ENCODE measurements at places on chromosomes 3 and 15.

DNA sequence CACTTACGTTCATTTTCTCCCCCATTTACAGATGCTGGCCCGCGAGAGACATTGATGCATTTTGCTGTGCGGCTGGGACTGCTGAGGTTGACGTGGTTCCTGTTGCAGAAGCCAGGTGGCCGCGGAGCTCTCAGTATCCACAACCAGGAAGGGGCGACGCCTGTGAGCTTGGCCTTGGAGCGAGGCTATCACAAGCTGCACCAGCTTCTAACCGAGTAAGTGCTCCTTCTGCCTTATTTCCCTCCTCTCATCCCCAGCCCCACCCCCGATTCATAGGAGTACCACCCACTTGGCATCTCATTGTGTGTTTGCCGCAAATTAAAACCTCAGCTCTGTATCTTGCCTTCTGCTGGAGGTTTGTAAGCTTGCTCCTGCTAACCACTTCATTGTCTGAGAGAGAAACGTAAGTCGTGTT, 163.3 kb downstream of the AKAP13 start:
- no peak for DNase-seq
- H3K27me3 ChIP-seq, result no peaks in the 10 kb centered on the region
- H3K27ac ChIP-seq, result peak overlapping the region; percentile 83
- peaks cover 65% of the 10 kb centered on the region for H3K4me1 ChIP-seq
- H3K36me3 ChIP-seq, result no peaks in the 10 kb centered on the region

DNA sequence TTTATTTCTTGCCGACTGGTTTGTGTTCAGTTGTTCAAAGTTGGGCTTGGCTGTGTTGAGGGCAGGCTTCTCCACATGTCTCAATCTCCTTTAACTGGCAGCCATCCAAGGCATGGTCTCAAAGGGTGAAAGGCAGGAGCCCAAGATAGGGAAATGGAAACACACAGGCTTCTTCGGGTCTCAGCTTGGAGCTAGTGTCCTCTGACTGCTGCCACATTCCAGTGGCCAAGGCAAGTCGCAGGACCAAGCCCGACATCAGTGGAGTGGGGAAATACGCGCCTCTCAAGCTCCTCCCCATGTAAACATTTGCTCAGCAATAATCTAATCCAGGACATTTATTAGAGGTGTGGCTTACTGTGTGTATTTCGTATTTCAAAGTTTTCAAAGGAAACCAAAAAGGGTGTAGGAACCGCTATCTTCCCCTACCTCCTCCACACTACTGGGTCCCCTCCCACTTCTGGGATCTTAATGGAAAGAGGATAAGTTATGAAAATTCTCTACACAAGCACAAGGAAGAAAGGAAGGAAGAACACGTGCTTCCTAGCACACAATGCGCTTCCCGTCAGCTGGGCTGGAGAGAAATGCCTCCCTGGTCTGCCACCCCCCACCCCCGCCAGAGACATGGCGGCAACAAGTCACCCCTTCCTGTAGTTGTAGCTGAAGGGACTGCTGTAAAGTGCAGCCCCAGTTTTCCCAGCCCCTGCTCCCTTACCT, 181.7 kb downstream of the FAM43A start:
- H3K4me1 ChIP-seq, result peaks cover 21% of the 10 kb centered on the region
- no peaks in the 10 kb centered on the region for H3K27me3 ChIP-seq
- no peaks in the 10 kb centered on the region for H3K36me3 ChIP-seq
- no peak for DNase-seq

GRCh38 chr15:58934114-58934447, 602 bp upstream of the SLTM start:
- peak overlapping the region; percentile 96 for H3K27ac ChIP-seq
- peaks cover under 1% of the 10 kb centered on the region for H3K36me3 ChIP-seq
- H3K27me3 ChIP-seq, result no peaks in the 10 kb centered on the region
- H3K4me1 ChIP-seq, result peaks cover 10% of the 10 kb centered on the region

- no peak overlapping the region for H3K27ac ChIP-seq
- no peak for DNase-seq
- no peaks in the 10 kb centered on the region for H3K36me3 ChIP-seq
- no peak overlapping the region for H3K4me3 ChIP-seq
- no peaks in the 10 kb centered on the region for H3K27me3 ChIP-seq
- H3K4me1 ChIP-seq, result no peaks in the 10 kb centered on the region
These were observed 63.9 kb upstream of the BBX start for GRCh38 chr3:107458871-107459270.

DNA sequence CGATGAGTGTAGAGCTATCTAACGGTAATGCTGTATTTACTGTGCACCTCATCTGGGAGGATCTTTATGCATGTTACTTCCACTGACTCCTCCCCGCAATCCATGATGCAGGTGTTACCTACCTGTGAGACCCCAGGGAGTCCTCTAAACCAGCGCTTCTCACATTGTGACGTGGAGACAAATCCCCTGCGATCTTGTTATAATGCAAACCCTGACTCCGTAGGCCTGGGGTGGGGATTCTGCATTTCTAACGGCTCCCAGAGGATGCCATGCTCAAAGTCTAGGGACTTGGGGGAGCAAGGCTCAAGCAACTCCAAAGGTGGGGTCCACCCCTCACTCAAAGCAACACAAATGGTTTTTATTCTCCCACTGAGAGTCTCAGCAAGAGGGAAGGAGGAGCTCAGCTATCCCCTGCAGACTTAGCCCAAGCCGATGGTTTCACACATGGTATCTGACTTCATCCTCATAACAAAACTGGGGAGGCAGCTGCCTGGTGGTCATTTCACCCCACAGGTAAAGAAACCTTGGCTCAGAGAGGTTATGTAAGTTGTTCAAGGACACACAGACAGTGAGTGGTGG, 63.6 kb downstream of the PCSK6 start:
- no peaks in the 10 kb centered on the region for H3K36me3 ChIP-seq
- no peak overlapping the region for H3K4me3 ChIP-seq
- no peak for DNase-seq
- H3K27ac ChIP-seq, result no peak overlapping the region
- peaks cover 4% of the 10 kb centered on the region for H3K27me3 ChIP-seq
- H3K4me1 ChIP-seq, result no peaks in the 10 kb centered on the region

DNA sequence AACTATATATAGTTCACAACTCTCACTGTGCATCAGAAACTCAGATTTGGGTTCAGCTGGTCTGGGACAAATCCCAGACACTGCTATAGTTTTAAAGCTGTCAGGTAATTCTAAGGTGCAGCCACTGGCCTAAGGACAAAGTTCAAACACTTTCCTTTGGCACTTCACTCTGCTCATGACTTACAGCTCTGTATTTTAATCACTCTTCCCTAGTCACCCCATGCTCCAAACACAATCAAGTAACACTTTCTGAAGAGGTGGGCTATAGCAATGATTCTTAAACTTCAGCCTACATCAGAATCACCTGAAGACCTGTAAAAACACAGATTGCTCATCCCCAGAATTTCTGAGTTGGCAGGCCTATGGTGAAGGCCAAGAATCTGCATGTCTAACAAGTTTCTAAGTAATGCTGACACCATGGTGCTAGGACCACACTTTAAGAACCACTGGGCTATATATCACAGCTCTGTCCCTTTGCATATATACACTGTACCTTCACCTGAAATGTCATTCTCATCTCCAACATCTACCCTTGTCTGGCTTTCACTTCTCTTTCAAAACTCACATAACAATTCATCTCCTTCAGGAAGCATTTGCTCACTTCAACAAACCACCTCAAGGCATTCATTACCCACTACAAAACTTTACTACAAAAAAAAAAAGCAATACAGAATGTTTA, 21.4 kb downstream of the STAG1 start:
- no peaks in the 10 kb centered on the region for H3K36me3 ChIP-seq
- H3K27me3 ChIP-seq, result no peaks in the 10 kb centered on the region
- no peak overlapping the region for H3K27ac ChIP-seq
- H3K4me3 ChIP-seq, result no peak overlapping the region
- H3K4me1 ChIP-seq, result peaks cover 3% of the 10 kb centered on the region

DNA sequence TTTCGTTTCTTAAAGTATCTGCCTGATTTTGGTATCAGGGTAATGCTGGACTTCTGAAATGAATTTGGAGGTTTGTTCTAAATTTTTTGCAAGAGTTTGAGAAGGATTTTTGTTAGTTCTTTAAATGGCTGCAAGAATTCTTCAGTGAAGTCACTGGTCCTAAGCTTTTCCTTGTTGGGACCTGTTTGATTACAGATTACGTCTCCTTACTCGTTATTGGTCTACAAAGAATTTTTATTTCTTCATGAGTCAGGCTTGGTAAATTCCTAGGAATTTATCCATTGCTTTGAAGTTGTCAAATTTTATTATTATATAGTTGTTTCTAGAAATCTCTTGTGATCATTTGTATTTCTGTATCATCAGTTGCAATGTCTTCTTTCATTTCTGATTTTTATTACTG, 196.0 kb downstream of the DPH6 start:
- no peak for DNase-seq
- H3K36me3 ChIP-seq, result no peaks in the 10 kb centered on the region
- H3K27me3 ChIP-seq, result no peaks in the 10 kb centered on the region
- H3K27ac ChIP-seq, result no peak overlapping the region
- no peaks in the 10 kb centered on the region for H3K4me1 ChIP-seq

GRCh38 chr3:57738391-57738790, 17.7 kb upstream of the SLMAP start:
- no peak for DNase-seq
- H3K4me1 ChIP-seq, result no peaks in the 10 kb centered on the region
- H3K4me3 ChIP-seq, result no peak overlapping the region

DNA sequence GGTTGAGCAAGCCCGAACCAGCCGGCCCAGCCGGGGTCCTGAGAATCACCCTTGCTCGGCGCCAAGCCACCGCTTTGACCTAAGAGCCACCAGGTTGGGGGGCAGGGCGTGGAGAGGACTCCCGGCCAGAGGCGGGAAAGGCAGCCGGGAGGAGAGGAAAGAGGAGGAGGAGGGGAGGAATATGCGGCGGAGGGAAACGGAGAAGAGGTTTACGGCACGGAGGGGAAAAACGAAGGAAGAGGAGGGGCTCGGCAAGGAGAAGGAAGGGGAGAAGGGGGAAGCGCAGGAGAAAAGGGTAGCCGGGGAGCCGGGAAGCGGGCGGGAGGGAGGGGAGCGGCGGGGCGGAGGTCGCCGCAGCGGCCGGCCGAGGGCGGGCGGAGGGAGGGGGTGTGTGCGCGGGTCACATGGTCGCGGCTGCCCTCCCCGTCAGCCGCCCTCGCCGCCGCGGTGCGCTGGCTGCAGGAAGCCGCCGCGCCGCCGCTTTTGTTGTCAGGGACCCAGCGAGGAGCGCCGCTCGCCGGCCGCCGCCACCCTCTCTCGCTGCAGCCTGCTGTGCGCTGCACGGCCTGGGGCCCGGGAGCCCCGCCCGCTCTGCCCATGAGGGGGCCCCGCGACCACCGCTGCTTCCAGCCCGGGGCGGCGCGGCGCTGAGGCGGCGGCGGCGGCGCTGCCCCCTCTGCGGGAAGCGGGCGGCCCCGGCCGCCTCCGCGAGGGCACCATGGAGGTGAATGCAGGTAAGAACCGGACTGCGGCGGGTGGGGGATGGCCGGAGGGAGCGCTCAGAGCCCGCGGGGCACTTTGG, at the start of gene NR1D2:
TSS of gene NR1D2 (plus strand) at position 426 of the 802 bp plus-strand sequence. CDS start at position 719, 293 bp downstream.
- peaks cover 17% of the 10 kb centered on the region for H3K4me1 ChIP-seq
- H3K27ac ChIP-seq, result peak within 1 kb of the TSS; percentile 95
- peak; percentile 33 for DNase-seq
- no peaks in the 10 kb centered on the region for H3K27me3 ChIP-seq
- no peaks in the 10 kb centered on the region for H3K36me3 ChIP-seq

DNA sequence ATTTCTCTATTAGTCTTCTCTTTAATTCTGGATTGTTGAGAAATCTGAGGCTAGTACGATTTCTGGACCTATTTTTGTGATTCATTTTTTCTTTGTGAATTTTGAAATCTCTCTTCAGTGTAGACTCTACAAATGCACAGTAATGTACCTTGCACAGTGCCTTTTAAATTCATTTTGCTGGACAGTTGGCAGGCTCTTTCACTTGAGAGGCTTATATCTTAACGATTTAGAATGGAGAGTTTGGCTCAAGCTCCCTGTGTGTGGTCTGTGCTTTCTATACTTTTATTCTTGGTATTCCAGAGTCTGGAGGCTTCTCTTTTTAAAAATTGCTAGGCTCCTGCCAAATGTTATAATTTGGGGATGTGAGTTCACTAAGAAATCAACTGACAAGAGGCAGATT, 8.8 kb downstream of the CRYBG3 start:
- H3K4me1 ChIP-seq, result no peaks in the 10 kb centered on the region
- no peaks in the 10 kb centered on the region for H3K27me3 ChIP-seq
- no peak for DNase-seq

- H3K27me3 ChIP-seq, result no peaks in the 10 kb centered on the region
- H3K4me1 ChIP-seq, result no peaks in the 10 kb centered on the region
- H3K4me3 ChIP-seq, result no peak overlapping the region
- no peaks in the 10 kb centered on the region for H3K36me3 ChIP-seq
- no peak for DNase-seq
- no peak overlapping the region for H3K27ac ChIP-seq
These were observed 14.3 kb upstream of the PDE8A start for GRCh38 chr15:84967380-84967779.

GRCh38 chr15:45392584-45392855, 14.2 kb upstream of the GATM start:
- H3K4me3 ChIP-seq, result no peak overlapping the region
- H3K4me1 ChIP-seq, result no peaks in the 10 kb centered on the region
- H3K36me3 ChIP-seq, result no peaks in the 10 kb centered on the region
- H3K27ac ChIP-seq, result no peak overlapping the region
- DNase-seq, result no peak

DNA sequence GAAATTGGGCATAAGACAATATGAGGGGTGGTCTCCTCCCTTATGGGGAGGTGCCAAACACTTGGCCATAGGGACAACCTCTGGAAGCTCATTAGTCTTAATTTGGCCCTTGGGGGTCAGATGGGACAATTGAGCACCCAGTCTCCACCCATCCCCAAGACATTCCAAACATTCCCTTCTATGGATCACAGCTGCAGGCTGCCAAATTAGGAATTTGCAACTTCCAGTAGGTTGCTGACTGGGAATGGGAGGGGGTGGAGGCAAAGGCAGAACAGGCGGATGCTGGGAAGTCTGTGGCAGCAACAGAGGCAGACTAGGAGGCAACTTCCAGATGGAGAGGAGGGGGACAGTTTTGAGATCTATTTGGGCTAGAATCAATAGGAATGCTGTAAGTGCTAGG, 1.4 kb upstream of the PDHB start:
- H3K27ac ChIP-seq, result peak overlapping the region; percentile 90
- DNase-seq, result no peak
- peaks cover 21% of the 10 kb centered on the region for H3K36me3 ChIP-seq
- no peaks in the 10 kb centered on the region for H3K27me3 ChIP-seq
- no peak overlapping the region for H3K4me3 ChIP-seq
- H3K4me1 ChIP-seq, result peaks cover 19% of the 10 kb centered on the region

DNA sequence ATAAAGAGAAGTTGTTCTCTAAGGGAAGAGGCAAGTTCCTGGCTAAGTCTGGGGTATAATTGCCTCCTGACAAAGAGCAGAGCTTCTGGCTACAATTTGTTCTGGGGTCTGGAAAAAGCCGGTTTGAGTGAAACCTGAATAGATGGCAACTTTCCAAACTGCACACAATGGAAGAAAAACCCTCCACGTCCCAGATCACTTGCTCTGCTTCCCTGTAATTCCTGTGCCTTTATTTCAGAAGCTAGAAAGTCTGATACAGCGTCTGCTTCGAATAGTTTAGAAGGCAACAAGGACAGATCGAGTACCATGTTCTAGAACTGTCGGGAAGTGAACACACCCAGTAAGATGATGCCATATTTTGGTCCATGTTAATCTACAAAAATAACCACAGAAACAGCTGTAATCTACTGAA, 1.6 kb upstream of the WDR82 start:
- peak overlapping the region; percentile 98 for H3K27ac ChIP-seq
- no peak overlapping the region for H3K4me3 ChIP-seq
- H3K27me3 ChIP-seq, result no peaks in the 10 kb centered on the region
- DNase-seq, result no peak
- H3K36me3 ChIP-seq, result peaks cover 7% of the 10 kb centered on the region
- peaks cover 26% of the 10 kb centered on the region for H3K4me1 ChIP-seq

- peaks cover 56% of the 10 kb centered on the region for H3K4me1 ChIP-seq
- no peaks in the 10 kb centered on the region for H3K27me3 ChIP-seq
- H3K4me3 ChIP-seq, result no peak overlapping the region
- H3K36me3 ChIP-seq, result no peaks in the 10 kb centered on the region
These were observed 20.2 kb downstream of the MYZAP start for GRCh38 chr15:57611938-57612337.
